ENCODE measurements at places on chromosomes 2 and 18.

GRCh38 chr2:219218217-219218731, 484 bp downstream of the ABCB6 start:
- peak; percentile 75 for DNase-seq

DNA sequence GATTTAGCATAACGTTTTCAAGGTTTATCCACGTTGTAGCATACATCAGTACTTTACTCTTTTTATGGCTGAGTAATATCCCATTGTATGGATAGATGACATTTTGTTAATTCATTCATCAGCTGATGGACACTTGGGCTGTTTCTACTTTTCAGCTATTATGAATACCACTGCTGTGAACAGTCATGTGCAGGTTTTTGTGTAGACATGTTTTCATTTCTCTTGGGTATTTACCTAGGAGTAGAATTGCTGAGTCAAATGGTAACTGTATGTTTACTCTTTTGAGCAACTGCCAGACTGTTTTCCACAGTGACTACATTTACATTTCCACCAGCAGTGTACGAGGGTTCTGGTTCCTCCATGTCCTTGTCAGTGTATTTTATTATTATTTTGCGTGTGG, 33.9 kb downstream of the COX7A2L start:
- DNase-seq, result no peak

DNA sequence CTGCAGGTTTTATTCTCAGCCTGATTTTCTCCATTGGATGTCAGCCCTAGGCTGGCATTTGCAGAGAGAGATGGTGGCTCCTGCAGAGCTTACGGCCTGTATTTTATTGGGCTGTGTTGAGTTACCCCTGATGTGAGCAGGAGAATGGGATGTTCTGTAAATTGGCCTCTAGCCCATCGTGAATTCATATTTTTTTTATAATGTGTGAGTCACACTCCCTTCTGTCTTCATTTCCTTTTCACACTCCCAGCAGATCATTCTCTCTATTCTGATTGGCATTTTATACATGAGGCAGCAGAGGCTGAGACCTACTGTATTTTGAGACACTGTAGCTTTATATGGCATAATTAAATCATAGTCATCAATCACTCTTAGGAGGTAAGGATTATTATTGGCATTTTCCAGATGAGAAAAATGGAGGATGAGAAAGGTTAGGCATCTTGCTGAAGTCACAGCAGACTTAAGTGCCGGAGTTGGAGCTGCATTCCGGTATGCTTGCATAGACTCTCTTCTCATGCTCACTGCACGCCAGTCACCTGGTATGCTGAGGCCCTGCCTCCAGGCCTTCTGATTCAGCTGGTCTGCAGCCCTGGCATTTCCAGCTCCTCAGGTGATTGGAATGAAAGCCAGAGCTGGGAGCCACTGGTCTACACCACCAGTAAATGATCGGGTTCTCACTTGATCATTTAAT, 142.4 kb downstream of the NEDD4L start:
- DNase-seq, result peak; percentile 96

- DNase-seq, result no peak
Observed at GRCh38 chr2:174172802-174173355, 75.5 kb downstream of the OLA1 start.

DNA sequence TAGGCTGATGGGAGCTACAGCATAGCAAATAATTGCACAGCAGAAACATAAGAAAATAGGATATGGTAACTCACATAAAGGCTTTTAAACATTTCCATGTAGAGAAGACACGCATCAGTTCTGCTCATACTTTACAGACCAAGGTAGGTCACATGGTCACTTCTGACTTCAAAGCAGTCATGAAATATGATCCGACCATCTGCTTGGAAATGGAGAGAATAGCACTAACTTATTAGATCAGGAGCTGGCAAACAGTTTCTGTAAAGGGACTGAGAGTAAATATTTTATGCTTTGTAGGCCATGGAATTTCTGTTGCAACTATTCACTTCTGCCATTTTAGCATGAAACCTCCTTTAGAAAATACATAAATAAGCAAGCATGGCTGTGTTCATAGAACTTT, 936.6 kb upstream of the FANCL start:
- DNase-seq, result no peak

- DNase-seq, result no peak
Observed at GRCh38 chr2:61726456-61727209, 127.2 kb downstream of the FAM161A start.

DNA sequence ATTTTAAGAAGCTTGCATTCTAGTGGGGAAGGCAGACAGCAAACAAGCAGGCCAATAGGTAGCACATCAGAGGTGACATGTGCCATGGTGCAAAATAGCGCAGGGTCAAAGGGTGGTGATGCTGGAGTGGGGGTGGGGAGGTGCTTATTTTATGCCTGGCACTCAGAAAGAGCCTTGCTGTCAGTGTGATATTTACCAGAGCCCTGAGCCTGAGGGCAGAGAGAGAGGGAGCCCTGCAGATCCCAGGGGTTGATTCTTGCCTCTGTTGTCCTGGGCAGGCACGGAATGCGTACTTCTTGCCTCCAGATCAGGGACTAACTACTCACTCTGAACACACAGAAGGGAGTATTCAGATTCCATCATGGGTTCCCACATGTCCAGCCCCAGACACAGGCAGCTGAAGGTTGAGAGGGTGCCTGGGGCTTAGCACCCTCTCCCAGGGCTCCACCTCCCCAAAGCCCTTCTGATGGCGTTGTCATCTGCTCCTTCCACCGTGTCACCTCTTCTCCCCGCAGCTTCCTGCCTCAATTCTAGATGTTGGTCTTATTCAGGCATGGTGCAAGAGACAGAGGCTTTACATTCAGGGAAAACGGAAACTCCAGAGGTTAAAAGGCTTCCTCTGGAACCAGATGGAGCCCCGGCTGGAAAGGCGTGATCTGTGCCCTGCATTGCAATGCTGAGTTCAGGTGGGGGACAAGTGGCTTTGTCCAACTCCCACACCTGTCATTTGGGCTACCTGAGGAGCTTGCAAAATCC, 252.3 kb downstream of the HAUS1 start:
- DNase-seq, result no peak

- no peak for DNase-seq
Observed at GRCh38 chr2:4073026-4073569, 369.7 kb downstream of the DCDC2C start.

DNA sequence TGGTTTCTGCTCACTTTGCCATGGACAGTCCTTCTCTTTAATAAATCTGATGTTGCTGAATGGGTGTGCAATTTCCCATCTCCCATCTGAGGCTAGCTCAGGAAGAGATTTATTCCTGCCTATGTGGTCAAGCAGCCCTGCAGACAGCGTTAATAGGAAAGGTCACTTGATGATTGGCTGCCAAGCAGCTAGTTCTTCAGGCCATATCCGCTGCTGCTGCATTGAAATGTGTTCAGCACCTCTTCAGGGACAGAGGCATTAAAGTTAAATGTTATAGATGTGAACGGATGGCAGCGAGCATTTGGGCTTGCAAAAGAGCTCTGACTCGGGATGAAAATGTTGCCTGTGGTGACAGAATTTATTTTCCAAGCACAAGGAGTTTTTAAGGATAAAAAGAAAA, 474.2 kb downstream of the PIK3C3 start:
- DNase-seq, result no peak

- no peak for DNase-seq
Observed at GRCh38 chr2:136517716-136518115, 247.6 kb upstream of the THSD7B start.

- DNase-seq, result peak; percentile 97
Observed at GRCh38 chr18:77114415-77115191, 18.0 kb downstream of the MBP start.

GRCh38 chr2:54295911-54296310, 39.9 kb upstream of the TSPYL6 start:
- DNase-seq, result peak; percentile 55

- DNase-seq, result peak; percentile 39
Observed at GRCh38 chr2:241853651-241854341, 4.9 kb downstream of the PDCD1 start.

- DNase-seq, result no peak
Observed at GRCh38 chr18:45656194-45656770, 41.0 kb downstream of the SLC14A2 start.

DNA sequence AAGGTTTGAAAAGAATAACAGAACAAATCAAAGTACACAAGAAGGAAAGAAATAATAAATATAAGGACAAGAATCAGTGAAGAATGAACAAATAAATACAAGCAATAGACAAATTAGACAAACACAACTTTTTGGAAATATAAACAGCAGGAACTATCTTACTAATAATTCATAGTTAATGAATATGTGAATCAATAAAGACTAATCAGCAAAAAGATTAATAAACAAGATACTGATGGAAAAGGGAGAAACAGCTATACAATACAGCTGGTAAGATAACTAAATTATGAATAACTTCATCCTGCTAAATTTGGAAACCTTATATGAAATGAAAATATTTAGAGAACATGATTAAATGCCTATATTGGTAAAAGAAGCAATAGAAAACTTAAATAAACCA, 193.6 kb upstream of the SPRED2 start:
- no peak for DNase-seq

- DNase-seq, result peak; percentile 10
Observed at GRCh38 chr2:225737556-225737955, 338.0 kb downstream of the NYAP2 start.
